ENCODE measurements at places on chromosomes 1 and 21.

DNA sequence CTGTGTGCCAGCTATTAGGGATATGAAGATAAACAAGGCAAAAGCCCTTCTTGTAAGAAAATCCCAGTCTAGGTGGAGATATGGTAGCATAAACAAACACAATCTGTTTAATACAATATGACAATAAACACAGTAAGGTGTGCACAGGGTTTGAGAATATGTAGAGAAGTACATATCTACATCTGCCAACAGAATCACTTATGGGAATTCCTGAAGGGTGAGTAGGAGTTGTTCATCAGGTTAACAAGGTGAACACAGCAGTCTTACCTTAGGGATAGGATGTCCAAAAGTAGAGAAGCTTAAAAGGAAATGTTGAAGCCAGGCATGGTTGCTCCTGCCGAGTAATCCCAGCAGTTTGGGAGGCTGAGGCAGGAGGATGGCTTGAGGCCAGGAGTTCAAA lies 57.7 kb upstream of the LRRC7 start:
- no peak for DNase-seq

DNA sequence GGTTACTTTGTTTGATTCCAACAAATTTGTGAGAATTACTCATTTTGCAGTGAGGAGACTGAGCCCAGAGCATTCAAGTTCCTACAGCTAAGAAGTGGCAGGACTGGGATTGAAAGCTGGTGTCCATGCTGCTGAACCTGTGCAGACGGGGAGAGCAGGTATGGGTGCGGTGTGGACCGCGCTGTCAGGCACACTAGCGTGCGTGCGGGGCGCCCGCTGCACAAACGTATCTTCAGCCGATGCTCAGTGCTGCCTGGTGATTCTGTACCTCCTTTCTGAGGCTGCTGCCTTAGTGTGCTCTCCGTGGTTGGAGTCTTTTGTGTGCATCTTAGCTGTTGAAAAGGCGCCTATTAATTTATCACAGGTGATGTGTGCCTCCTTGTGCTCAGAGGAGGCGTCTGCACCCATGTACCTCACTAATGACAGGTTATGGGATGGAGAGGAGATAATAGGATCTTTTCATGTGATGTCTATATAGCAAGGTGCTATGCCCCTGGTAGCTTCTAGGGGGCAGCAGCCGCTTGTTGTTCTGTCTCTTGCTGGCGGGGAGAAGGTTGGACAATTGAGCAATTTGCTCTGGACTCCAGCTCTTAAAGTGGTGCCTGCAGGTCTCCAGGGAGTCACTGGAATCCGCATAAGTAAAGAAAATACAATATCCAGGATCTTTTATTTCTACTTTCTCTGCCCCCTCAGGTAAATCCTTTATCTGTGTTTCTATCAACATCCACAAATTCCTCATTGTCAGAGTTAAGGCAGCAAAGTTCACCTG lies 32.5 kb downstream of the PEX14 start:
- DNase-seq: peak; percentile 34

GRCh38 chr1:54685335-54685905 lies 30.2 kb upstream of the TTC4 start:
- no peak for DNase-seq

- no peak for DNase-seq
Observed at GRCh38 chr1:91777196-91777595, 108.8 kb downstream of the TGFBR3 start.

DNA sequence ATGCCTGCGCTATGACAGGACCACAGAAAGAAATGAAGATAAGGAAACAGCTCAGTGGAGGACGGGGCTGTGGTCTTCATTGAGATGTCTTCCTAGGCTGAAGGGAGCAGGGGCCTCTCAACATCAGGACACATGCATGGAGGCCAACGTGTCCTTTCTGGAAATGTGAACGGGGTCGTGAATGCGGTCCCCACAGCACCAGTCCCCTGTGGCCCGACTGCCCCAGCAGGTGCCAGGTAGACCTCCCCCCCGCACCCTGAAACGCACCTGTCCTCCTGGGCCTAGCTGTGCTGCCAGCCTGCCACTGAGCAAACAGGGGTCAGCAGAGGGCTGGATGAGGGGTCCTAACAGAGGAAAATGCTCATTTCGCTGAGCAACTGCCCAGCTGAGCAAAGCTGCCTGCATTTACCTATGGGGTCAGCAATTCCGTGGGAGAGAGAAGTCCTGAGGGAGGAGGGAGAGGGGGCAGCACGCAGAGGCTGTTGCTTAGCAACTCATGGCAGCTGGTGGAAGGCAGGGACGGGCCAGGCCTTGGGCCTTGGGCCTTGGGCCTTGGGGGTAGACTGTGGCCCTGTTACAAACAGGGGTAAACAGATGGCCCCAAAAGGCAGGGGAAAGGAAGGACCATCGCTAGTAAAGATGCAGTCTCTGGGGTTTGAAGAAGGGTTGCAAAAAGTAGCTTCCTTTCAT lies 77.4 kb downstream of the NPHP4 start:
- no peak for DNase-seq

- DNase-seq: no peak
Observed at GRCh38 chr1:230986976-230987375, 8.1 kb downstream of the ARV1 start.

DNA sequence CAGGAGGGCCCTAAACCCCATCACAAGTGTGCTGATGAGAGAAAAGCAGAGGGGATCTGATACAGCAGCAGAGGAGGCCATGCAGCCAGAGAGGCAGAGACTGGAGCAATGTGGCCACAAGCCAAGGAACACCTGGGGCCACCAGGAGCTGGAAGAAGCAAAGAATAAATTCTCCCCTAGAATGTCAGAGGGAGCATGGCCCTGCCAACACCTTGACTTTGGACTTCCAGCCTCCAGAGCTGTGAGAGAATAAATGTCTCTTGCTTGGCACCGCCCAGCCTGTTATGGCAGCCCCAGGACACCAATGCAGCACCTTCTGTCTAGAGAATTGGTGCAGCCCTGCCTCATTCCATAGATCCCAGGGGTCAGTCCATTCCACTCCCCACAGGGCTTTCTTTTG lies 25.3 kb downstream of the UBASH3A start:
- DNase-seq: no peak

DNA sequence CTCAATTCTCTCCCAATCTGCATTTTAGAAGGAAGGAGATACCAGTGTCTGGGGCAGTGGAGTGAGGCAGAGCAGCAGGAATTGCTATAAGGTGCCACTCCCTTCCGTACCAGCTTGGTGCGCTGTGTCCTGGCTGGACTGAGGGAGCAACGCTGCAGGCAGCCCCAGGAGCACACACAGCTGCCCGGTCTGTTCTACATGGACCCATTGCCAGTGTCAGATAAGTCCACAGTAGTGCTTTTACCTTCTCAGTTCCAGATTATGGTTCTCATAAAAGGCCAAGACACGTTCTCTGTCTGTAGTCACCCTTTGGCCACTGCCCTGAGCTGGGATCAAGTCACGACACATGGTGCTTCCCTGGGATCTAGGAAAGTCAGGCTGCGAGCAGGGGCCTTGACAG lies 44.1 kb upstream of the BARHL2 start:
- DNase-seq: no peak

- no peak for DNase-seq
Observed at GRCh38 chr1:60126723-60127122, 53.2 kb upstream of the C1orf87 start.

DNA sequence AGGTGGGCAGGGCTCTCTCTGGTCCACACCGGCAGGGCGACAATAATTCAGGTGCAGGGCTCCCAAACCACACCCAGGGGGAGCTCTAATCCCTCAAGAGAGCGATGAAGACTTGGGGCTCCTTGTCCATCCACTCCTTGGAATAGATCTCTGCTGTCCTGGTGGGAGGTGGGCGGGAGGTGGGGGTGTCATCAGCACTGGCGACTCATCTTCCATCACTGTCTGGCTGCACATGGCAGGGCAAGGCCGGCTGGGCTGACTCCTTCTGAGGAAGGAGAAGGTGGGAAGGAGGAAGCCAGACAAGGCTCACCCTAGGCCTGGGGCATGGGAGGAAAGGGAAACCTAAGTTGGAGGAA lies 29.3 kb downstream of the TNNT2 start:
- peak; percentile 4 for DNase-seq

DNA sequence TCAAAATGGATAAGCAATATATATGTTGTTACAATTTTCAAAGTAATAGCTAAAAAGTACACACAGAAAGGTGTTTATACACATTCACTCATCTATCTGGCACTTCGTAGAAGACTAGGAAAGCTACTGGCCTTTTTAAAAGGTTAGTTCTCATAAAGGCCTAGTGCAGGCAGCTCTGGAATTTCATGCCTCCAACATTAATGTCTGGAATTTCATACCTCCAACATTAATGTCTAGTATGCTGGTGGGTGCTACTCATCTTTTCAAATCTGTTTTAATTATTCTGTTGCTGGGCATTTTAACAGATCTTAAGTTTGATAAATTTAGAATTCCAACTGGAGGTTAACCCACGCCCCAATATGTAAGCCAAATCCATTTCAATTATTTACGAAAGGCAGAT lies 124.2 kb downstream of the AKT3 start:
- DNase-seq: no peak

- DNase-seq: no peak
Observed at GRCh38 chr1:3284691-3285090, 169.8 kb upstream of the ARHGEF16 start.

DNA sequence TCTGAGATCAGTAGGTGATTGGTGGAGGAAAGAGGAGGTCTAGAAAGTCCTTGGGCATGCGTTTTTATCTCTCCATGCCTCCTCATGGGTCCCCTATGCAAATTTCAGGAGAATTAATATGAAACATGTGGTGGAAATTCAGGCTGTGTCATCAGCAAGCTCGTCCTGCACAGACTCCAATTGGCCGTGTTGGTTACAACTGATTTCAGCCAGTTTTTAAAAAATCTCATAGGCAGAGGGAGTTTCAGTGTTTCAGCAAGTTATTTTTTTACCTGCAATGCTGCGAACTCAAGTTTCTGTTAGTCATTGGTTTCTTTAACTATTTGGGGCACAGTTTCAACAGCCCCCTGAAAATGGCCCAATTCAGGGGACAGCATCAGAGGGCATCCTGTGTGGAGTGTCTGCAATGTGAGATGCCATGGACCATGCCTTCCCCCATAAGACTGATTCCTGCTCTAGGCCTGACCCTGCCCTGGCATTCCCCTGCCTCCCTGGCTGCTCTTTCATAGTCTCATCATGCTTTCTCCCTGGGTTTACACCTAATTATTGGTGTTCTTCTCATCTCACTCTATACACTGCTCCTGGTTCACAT lies 59.9 kb downstream of the C1orf198 start:
- DNase-seq: no peak

GRCh38 chr1:180498594-180498993 lies 3.8 kb downstream of the ACBD6 start:
- DNase-seq: no peak

Data from stimulated activated CD4-positive, alpha-beta T cell treated with anti-CD3 and anti-CD28 coated beads, Interleukin-12 subunit alpha, Interleukin-12 subunit beta, amount 100 ng/mL, for 4 hours (primary cell).